ENCODE measurements at places on chromosomes 5 and 9.

- DNase-seq: no peak
Measured at GRCh38 chr5:149528281-149529060, 22.8 kb downstream of the CSNK1A1 start.

GRCh38 chr9:32069969-32070368, 314.5 kb upstream of the ACO1 start:
- no peak for DNase-seq

- no peak for DNase-seq
Measured at GRCh38 chr9:124940521-124940893, 376 bp downstream of the GOLGA1 start.

GRCh38 chr9:104858271-104858670, 69.7 kb downstream of the ABCA1 start:
- DNase-seq: peak; percentile 75

- peak; percentile 72 for DNase-seq
Measured at GRCh38 chr5:14397717-14398116, 183.9 kb upstream of the OTULINL start.

DNA sequence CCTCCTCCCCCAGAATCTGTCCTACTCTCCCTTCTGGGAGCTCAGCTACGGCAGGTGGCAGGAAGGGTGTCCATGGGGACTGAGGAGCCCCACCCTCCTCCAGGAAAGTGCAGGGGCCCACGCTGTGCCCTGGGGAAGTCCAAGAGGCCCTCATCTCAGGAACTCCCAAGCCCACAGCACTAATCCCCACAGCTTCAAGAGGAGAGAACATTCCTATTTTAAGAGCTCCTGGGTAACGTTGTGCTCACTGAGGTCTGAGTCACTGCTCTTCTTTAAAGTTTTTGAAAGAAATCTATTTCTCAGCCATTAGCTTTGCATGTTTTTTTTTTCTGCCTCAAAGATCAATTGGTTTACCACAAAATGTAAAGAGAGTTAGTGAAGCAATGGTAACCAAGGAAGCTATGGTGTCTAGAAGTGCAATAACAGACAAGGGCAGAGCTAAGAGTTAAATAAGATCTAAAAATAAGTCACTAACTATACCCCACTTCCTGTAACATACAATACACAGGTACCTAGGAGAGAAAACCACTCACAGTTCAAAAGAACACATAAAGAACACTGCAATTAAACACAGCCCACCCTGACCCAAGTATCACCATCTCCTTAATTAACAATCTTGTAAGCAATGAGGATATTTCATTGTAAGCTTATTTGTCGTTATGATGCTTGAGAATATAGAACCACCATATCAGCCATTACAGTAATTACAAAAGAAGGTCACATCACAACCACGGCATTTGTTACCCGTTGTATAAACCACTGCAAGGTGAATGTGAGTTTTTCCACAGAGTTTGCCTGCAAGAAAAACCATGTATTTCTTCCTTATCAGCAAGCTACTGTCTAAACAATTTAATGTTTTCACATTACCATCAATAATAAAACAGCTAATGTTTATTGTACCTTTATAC, 382.3 kb upstream of the SLC30A5 start:
- no peak for DNase-seq

DNA sequence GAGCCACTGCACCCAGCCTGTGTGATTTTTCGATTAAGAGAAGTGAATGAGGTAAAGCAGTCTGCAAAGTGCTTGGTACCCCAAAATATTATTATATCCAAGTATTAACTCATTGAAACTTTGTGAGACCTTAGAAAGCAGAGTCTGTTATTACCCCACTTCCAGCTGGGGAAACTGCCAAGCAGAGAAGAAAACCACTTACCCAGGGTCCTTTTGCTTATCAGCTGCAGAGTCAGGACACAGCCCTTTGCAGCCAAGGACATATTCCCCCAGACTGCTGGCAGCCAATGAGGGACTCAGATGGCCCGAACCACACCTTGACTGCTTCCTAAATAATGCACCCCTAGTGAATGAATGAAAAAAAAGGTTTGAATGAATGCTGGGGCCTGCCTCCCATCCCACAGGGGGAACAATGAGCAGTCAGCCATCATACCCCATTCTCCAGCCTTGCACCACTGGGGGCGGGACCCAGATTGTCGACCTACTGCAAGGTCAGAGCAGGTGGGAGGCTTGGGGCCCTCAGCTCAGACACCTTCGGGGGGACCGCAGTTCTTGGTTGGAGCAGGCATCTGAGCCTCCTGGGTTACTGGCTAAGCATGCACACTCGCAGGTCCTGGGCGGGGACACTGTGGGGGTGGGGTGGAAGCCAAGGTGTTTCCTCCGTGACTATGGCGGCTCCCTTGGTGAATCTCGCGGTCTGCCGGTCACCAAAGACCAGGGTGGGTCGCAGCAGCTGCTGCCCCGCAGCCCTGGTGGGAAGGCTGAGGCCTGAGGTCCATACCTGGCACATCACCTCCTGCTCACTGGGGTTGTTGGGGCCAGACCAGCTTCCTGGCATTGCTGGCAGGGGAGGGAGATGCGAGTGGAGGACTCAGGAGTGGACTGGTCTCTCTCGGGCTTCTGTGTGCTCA, 29.7 kb downstream of the PRRT1B start:
- no peak for DNase-seq

- DNase-seq: no peak
Measured at GRCh38 chr5:102380174-102380573, 84.1 kb upstream of the SLCO4C1 start.

DNA sequence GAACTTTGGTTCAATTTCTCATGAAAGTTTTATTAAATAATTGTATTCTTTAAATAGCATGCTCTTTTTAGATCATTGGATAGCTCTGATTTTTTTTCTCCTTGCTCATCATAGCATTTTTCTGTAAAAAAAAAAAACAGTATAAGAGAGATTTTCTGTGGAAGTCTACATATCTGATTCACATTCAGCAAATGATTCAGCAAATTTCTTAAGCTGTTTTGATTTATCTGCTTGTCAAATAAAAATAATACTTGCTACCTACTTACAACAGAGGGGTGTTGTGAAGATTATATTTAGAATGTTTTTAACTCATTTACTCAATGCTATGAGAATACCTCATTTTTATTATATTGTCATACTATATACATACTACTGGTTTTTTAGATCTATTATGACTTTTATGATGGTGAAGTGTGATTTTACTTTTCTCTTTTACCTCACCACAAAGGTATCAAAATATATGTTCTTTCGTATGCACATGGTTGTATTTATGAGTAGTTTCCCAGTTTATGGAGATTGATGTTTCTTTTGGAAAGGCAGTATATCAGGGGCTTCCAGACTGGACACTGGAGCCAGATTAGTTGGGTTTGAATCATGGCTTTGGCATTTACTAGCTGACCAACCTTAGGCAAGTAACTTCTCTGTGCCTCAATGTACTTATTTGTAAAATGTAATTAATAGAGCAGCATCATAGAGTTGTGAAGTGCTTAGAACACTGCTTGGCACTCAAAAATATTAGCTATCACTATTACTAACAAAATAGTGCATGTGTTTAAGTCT, 25.5 kb downstream of the TNPO1 start:
- DNase-seq: peak; percentile 49

DNA sequence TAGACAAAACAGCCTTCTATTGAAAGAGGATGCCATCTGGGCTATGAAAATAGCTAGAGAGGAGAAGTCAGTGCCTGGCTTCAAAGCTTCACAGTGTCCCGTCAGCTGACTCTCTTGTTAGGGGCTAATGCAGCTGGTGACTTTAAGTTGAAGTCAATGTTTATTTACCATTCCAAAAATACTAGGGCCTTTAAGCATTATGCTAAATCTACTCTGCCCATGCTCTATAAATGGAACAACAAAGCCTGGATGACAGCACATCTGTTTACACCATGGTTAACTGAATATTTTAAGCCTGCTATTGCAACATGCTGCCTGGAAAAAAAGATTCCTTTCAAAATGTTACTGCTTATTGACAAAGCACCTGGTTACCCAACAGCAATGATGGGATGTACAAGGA, 309.1 kb downstream of the NTRK2 start:
- no peak for DNase-seq

- no peak for DNase-seq
Measured at GRCh38 chr5:35248843-35249780, 18.8 kb upstream of the PRLR start.

DNA sequence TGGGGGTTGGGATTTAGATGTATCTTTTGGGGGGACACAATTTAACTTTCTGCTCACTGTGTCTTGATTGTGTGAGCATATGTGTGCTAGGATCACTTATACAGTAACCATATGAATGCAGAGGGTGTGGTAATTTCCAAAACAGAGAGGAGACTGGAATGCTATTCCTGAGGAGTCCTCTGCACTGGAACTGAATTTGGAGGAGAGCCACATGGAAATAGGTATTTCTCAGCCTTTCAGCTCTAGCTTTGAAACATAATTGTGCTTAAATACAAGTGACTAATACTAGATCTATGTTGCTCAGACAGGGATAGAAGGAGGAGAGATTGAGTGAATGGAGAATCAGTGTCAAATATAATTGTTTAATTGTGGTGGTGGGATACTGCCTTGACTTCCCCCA, 45.5 kb downstream of the FOCAD start:
- peak; percentile 49 for DNase-seq

- DNase-seq: no peak
Measured at GRCh38 chr5:100731768-100732167, 171.3 kb downstream of the ST8SIA4 start.

- peak; percentile 82 for DNase-seq
Measured at GRCh38 chr5:174355208-174355612, 309.7 kb downstream of the NSG2 start.

DNA sequence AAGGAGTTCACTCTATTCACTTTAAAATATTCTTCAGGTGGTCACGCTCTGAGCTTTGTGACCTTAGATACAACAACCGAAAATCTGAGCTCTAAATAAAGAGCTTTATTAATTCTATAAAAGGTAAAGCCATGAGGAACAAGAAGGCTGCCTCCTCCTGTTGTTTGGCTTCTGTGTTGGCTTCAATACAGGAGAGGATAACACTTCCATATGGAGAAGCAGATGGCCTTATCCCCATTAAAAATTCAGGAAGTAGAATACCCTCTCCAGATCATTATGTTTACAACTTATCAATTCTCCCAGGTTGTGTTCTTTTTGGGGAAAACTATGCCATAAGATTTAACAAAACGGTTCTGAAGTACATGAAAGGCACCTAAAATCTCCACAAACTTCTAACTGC, 128.4 kb downstream of the TTC39B start:
- no peak for DNase-seq

DNA sequence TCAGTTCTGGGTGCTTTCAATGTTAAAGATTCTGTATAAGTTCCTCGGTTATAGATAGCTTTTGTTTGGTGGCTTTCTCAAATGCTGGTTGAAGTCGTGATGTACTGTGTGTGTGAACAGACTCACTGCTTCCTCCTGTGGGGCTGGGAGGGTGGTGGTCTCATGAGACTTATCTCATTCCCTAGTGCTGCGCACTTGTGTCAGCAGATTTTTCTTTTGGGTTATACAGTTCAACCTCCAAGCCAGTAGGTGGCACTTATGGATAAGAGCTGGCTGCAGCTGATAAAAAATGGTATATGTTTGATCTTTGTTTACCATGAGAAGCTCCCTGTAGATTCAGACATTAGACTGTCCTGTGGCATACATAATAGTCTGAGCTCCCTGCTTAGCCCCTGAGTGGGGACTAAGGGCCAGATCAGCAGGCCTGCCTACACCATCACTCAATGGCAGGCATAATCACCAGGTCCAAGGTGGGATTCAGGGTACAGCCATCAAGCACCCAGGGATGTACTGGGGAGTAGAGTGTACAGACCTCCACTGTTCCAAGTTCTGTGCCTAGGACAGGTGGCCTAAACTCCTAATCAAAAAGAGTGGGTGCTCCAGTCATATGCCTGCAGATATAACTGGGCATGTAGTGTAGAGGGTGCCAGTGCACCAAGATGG, 174.2 kb downstream of the OXCT1 start:
- peak; percentile 2 for DNase-seq

All from fibroblast of skin of abdomen (primary cell).